Stimulated activated CD8-positive, alpha-beta memory T cell treated with anti-CD3 and anti-CD28 coated beads, Interleukin-15, amount 100 ng/mL, for 24 hours (primary cell): ENCODE measurements at places on chromosomes 7 and 10.

DNA sequence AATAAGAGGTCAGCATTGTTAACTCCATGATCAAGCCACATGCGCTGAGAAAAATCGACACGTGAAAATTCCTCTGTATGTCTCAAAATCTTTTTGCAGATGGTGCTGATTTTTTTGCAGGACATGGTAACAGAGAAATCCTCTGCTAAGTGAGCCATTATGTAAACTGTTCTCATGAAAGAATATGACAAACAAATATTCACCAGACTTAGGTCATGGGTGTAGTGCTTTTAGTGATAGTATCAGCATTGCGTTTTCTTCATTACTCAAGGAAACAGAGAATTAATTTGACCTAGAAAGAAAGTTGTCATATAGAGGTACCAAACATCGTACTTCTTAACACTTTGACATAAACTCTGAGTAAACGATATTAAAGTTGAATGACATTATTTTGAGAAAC lies 34.7 kb downstream of the ADRB1 start:
- no peak for DNase-seq

DNA sequence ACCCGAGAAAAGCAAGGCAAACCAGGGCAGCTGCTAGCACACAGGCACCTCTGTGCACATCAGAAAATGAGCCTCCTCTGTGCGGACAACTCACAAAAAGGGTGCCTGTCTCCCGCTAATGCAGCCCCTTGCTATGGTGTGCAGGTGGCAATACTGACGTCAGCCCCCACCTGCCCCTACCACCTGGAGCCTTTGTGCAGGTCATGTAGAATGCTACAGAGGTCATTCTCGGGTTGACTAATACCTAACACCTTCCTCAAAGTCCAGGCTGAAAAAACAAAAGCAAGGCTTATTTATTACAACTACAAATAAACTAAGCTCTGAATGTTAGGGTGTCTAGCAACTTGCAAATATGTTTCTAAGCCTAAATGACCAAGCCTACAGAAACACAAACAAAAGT lies 13.9 kb downstream of the PIP4K2A start:
- DNase-seq: no peak

GRCh38 chr10:131681656-131682055 lies 219.2 kb upstream of the PPP2R2D start:
- no peak for DNase-seq

DNA sequence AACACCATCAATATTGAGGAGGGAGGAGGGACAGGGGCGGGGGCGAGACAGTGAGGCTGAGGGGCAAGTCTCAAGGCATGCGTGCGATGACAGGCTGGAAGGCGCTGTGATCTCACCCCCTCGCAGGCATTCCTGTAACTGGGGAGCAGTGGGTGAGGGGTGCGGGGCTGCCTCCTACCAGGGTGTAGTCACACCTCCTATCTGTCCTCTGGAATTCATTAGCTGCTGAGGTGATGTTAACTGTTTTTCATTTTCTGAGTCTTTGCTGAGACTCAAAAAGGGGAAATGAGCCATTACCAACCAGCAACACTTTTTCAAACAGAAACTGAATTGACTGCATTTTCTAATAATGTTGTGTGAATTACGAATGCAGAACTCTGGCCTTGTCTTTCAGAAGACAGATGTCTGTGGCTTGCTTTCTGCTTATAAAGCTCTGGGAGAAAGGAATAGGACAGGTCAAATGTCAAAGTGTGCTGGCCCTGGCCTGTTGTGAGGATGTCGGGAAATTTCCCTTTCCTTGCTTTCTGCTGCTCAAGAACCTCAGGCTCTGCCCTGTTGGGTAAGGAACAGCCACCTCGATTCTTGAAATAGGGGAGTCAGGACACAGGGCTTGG lies 23.7 kb upstream of the CDH23 start:
- DNase-seq: no peak

GRCh38 chr7:101555921-101556275 lies 73.2 kb downstream of the MYL10 start:
- no peak for DNase-seq

DNA sequence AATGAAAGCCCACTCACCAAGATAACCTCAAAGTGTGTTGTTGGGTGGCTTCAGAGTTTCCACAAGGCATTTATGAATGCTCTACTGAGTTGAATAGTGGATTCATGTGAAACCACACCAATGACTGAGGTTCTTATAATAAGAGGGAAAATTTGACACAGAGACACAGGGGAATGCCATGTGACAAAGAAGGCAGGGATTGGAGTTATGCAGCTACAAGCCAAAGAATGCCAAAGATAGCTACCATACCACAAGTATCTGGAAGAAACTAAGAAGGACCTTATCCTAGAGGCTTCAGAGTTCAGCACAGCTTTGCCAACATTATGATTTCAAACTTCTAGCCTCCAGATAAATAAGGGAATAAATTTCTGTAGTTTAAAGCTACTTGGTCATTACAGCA lies 68.0 kb upstream of the PCDH15 start:
- no peak for DNase-seq

- no peak for DNase-seq
These were observed 10.2 kb downstream of the APBB1IP start for GRCh38 chr10:26448292-26448691.

DNA sequence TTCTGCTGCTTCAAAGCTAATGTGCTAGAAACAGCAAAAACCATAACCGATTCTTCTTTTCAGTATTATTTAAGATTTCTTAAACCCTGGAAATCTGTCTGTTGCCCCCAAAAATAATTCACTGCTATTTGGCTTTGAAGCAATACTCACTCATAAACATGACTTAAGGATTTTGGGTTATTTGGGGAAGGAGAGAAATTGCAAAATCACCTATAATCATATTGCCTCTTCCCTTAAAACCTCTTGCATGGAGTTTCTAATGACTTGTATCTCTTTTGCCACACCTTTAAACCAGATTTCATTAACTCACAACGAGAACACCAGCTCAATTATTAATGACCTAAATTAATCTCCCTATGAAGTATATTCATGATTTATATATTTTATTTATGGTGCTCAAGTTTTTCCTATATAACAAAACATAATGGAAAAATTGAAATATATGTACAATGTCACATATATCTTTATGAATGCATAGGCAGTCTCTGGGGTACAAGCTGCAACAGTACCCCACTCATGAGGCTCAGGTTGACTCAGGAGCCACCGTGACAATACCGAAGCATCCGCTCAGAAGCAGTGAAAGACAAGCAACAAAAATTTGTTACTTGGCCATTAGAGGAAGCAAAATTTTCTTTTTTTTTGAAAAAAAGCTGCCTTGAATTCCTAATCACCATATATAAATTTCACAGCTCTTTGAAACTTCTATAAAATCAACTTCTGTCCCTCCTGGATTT lies 3.0 kb downstream of the NAMPT start:
- no peak for DNase-seq

- no peak for DNase-seq
These were observed 34.0 kb upstream of the CNPY1 start for GRCh38 chr7:155580367-155580766.

DNA sequence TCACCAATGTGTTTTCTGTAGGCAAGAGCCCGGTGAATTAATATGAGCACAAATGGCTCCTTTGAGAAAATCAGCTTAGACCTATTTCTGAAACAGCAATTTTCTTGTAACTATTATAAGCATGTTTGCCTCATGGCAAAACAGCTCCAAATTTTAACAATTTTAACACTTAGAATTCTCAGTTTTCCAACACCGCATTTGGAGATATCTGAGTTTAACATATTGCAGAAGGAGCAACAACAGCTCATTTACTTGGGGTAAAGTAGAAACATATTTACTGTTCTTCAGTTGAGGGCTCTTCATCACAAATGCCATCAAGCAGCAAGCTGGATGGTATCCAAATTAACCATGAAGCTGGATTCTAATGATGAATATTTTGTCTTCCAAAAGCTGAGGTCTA lies 134.0 kb upstream of the SLC26A5 start:
- no peak for DNase-seq

- DNase-seq: no peak
These were observed 82.6 kb downstream of the PTPRE start for GRCh38 chr10:127989481-127990012.

DNA sequence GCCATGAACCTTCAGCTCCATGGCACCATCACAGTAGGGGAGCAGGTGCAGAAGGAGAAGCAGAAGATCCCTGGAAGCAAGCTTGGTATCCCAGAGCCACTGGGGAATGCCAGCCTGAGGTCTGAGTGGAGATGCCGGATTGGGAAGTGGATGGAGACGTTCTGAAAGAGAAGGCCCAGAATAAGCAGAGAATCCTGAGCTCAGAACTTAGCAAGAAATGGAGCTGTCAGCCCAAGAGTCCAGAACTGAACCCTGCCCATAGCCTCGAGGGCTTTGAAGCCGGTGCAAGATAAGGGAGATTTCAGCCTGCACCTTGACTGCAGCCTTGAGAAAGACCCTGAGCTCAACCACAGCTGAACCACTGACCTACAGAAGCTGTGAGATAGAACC lies 13.9 kb upstream of the GDF10 start:
- no peak for DNase-seq

DNA sequence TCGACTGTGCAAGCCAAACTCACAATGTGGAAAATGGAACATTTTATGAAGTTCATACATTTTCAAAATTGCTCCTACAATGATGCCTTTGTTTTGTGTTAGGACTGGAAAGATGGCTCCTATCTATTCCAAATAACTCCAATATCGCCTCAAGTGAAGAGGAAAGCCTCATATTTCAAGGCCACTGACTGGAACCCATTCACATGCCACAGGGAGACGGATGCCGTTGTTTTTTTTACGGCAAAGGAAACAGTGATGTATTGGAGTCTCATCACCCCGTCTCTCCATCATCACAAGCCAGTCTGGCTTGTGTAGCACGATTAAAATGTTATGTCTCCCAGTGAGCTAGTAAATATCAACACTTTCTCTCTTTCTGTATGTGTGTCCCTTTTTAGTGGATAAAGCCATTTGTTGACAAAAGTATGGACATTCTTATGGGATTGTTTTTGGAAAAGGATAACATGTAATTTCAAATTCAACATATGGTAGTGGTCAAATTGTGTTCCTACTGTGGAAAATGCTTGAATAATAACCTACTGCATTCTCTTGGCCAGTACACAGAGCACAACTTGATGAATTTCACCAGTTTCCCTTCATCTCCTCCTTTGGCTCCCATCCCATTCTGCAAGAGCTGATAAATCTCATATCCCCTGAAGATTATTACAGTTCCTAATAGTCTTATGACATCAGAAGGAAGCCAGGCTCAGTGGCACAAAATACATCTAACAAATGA lies 109.5 kb upstream of the PITRM1 start:
- no peak for DNase-seq

DNA sequence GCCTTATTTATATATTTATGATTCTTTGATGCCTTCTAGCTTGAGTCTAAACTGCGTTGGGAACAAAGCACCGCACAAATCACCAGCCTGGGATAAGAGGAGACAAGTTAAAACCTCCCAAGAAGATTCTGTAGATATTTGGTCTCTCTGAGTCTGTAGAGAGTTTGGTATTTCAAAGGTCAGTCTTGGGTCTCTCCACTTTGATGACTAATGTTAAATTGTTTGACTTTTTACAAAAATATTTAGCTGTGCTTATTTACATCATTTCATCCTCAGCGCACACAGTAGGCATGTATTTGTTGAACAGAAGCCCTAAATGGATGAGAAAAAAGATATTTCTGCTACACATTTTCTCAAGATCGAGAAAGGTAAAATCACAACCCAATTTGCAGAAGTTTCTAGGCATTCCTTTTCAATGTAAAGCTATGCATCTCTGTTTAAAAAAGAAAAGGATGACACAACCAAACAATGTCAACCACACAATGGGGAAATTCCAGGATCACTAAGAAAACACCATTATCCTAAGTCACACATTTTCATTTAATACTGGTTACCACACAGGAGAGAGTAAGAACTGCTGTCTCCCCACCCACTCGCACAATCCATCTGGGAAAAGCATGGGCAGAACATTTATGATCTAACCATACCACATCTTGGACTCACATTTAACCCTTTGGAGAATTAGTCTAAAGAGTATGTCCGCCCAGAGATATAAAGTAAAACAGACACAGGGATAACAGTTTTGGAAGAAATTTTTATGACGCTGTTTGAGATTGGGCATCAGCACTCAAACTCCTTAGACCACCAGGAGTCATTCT lies 4.4 kb downstream of the CDK6 start:
- DNase-seq: no peak
